ENCODE measurements at places on chromosomes 7 and 10. TPM values are rescaled to one million over a fixed set of nuclear protein-coding genes. Genes with fewer than 3 reads are reported as not detected.

The TRPV5 gene
- not detected for total RNA-seq

The GPC2 gene
- total RNA-seq: 0.99 TPM

The AOAH gene
- total RNA-seq: 6.2 TPM

The MOSPD3 gene
- 6.9 TPM for total RNA-seq

The DGKI gene
- total RNA-seq: 2.6 TPM

The INHBA gene
- total RNA-seq: 0.52 TPM

The SEMA3A gene
- 0.33 TPM for total RNA-seq

The FAM25C gene
- total RNA-seq: not detected

The CREB5 gene
- total RNA-seq: 10.4 TPM

The CNPY1 gene
- not detected for total RNA-seq

DNA sequence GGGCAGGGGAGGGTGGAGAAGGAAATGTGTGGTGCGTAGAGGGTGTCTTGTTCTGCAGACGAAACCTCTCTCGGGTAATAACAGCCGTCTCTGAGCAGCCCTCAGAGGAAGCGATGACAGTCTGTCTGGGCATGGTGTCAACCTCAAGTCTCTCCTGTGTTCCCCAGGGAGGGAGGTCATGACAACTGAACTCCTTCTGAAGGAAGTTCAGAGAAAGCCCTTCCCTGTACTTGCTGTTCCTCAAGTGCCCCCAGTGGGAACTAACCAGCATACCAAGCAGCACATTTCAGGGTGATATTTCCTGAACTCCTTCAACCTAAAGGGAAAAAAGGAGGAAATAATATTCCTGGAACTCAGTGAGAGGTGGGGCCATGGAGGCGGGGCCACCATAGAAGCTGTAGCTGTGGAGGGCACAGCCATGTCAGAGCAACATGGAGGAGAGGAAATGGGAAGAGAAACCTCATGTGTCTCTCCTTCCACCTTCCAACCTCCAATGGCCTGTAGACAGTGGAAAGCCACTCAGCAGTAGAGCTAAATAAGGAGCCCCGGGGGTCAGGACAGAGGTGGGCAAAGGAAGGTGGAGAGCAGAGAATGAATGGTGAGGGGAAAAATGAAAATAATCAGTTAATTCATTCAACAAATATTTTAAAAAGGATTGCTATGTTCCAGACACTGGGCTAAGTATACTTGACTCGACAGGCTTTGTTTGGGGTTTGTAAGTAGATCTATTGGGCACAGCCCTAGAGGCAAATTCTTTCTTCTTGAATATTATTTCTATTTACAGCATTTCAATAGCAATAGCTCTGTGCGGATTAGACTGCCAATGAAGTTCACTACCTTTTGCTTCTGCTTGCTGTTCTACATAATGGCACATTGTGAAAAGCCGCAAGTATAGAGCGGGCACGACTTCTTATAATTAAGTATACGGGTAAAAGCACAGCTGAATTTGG is 61.0 kb upstream of the AOAH start:
- peak; percentile 78 for DNase-seq

DNA sequence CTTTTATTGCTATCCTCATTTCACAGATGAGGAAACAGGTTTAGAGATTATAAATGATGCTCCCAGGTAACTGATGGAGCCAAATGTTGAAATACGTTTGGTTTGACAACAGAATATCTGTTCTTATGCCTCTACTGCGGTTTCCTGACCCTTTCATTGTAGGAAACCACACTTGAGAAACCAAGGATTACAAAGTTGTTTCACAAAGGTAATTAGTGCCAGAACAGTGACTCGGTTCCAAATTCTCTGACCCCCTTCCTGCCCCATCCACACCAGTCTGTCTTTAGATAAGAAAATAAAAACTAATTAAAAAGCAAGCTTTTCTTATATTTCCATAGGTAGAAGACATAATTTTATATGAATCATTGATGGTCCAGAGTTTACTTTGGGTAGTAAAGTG is 393.7 kb upstream of the MBL2 start:
- no peak for DNase-seq

GRCh38 chr7:84177758-84178412 is 16.7 kb downstream of the SEMA3A start:
- DNase-seq: no peak

DNA sequence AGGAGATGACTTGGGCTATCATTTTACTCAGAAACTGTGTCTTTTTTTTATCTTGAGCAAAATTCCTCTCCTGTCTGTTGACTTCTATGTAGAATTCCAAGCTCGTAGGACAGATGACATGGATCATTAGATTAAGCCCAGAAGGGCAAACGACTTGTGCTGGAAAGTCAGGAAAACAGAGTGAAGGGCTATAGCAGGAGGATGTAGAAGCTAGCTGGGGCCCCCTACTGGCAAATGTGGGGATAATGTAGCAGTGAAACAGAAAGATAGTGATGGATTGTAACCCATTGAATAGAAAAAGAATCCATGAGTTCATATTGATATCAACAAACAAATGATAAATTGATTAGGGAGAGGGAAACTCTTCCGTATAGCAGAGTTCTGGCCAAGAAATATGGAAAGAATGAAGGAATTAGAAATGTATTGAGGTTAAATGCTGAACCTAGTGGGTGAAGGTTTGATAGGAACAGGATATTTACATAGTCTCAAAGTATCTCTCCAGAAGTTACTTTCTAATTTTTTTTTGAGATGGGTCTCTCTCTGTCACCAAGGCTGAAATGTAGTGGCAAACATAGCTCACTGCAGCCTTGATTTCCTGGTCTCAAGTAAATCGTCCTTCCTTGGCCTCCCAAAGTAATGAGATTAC is 103.6 kb downstream of the LYZL1 start:
- peak; percentile 46 for DNase-seq

- no peak for DNase-seq
Observed at GRCh38 chr7:131797841-131798240, 241.4 kb upstream of the PODXL start.

DNA sequence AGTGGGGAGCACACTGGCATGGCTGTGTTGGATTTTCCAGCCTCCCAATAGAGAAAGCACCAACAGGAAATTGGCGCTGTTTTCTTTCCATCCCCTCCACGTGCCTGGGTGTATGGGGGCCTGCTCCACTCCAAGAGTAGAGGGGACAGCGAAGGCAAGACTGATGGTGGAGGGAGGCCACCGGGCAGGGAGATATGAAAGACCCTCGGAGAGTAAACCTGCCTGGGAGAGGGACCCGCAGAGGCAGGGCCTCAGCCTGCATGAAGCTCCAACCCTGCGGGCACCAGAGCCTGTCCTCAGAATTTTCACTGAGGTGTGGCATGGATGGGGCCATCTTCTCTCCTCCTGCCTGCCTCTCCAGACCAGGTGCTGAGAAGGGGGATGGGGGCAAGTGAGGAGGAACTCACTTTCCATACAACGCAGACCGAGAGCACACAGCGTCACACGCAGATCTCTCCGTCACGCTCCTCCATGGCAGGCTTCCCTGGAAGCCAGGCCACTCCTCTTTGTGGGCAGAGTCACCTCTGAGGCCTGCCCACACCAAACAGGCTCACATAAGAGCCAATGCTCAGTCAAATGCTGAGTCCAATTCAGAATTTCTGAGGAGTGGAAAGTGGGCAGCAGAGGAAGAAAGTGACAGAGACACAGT is 18.8 kb downstream of the ANXA11 start:
- DNase-seq: no peak

DNA sequence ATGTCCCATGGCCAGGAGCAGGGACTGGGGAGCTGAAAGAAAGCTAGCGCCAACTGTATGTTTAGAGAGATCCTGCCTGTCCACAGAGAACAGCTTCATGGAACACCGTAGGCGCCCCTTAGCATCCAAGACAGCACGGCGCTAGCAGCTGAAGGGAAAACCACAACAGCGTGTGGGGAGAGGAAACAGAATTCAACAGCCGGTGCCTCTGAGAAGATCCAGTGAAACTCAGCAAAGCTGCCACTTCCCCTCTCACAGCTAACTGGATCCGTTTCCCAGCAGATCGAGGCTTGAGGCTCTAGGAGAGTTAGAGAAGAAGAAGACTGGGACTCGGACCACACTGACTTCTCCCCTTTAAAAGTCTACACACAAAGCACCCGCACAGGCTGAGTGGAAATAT is 145.0 kb downstream of the MAD1L1 start:
- no peak for DNase-seq

DNA sequence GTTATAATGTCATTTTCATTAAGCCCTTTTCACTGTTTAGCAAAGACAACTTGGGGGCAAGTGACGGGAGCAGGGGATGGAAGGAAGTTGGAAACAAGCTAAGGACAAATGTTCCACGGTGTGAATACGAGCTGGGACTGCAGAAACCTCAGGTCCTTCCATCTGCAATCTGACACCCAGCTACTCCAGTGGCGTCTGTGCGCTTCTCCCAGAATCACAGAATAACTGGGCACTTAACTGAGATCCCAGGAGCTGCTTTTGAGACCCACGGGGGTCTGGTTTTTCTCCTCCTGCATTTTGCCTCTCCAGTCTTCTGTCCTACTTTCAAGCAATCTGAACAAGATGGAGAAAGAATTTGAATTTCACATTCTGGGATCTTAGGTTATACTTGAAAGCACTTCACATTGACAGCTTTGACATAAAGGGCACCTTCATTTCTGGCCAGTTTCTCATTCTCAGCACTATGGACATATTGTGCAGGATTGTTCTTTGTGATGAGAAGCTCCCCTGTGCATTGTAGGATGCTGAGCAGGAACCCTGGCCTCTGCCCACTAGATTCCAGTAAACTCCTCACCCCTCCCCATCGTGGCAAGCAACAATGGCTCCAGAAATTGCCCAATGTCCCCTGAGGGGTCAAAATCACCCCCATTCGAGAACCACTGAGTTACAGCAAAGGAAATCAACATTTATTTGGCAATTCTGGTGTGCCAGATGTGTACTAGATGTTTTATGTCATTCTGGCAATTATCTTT is 194.1 kb downstream of the CACNB2 start:
- DNase-seq: no peak

DNA sequence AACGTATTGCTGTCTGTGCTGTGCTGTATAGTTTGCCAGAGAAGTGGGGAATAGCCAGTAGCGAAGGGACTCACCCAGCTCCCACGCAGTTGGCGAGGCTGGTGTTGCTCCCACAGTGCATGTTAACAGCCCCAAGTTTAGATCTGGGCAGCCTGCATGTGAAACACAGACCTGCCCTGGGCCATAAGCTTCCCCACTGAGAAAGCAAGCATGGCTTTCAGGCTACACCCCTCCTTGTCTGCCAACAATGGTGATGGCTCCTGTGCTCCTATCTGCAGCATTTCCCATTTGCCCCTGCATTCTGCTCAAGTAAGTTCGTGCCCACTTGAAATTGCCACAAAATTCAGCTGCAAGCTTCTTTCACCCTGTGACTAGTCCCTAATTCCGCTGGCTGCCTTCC is 57.5 kb downstream of the IPMK start:
- no peak for DNase-seq

DNA sequence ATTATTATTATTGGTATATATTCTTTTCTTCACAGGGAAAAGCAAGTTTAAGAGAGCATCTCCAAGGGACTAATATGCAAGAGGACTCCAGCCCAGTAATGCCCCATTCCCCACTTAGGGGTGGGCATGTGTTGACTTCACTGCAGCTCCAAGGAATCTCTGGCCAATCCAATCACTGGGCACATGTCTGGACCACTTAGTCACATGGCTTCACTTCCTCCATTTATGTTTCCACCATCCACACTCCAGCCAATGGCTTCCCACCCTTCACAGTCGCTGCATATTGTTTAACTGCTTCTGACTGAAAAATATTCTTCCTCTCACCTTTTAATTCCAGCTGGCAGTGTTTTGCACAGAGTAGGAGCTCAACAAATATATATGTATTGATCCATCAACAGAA is 43.6 kb downstream of the FBXL13 start:
- no peak for DNase-seq

- DNase-seq: no peak
Observed at GRCh38 chr7:96211954-96212353, 109.9 kb downstream of the SLC25A13 start.

- no peak for DNase-seq
Observed at GRCh38 chr10:8128511-8128910, 74.0 kb downstream of the GATA3 start.

DNA sequence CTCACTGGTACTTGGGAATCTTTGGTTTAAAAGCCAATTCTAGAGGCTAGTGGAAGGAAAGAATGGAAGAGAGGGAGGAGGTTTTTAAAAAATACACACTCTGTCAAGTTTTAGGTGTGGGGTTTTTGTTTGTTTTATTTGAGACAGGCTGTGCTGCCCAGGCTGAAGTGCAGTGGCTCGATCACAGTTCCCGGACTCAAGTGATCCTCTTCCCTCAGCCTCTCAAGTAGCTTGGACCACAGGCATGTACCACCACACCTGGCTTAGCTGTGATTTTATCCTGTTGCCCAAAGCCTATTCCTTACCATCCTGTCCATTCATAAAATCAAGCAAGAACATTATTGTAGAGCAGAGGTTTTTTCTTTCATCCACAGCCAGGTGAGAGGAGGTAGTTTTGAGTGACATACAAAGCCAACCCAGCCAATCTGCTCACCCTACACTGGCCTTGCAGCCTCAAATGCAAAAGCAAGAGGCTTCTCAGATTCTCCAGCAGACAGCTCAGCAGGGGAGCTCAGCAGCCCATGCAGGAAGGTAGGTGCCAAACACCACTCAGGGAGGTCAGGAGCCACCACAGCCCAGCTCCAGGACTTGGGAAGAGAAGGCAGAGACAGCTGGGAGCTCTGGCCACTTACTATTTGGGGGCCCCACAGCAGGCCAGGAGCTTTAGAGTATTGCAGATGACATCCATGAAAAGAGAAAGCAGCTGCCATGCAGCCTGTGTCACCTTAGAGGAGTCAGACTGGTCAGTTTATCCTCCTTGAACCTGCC is 65.8 kb downstream of the TMEM209 start:
- no peak for DNase-seq

All from body of pancreas (tissue), 4 donors.